CD4-positive, alpha-beta T cell (primary cell): ENCODE measurements at places on chromosomes 11 and 22.

DNA sequence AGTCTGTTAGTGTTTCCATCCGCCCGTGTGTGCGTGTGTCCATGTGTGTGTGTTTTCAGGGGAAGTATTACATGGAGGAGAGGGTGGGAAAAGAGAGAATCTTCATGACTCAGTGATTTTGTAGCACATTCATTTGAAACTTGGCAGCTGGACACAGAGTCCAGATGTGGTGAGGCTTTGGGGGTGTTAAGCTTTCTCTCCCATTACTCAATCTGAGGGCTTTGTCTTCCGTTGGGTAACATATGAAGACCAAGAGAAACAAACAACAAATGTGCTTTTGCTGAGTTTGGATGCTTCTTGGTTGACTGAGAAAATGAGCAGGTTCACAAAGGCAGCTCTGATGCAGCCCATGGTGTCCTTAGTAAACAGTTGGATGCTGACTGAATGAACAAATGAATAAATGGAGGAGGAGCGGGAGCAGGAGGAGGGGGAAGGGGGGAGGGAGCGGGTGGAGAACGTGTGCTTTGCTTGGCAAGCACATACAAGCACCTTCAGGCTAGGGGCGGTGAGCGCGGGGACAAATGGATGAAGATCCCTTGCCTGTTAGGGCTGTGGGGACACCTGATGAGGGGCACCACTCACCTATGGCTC, 104.3 kb downstream of the ST3GAL4 start:
- no peak for DNase-seq

- DNase-seq = no peak
These were observed 4.5 kb downstream of the FAM118A start for GRCh38 chr22:45314054-45314721.

DNA sequence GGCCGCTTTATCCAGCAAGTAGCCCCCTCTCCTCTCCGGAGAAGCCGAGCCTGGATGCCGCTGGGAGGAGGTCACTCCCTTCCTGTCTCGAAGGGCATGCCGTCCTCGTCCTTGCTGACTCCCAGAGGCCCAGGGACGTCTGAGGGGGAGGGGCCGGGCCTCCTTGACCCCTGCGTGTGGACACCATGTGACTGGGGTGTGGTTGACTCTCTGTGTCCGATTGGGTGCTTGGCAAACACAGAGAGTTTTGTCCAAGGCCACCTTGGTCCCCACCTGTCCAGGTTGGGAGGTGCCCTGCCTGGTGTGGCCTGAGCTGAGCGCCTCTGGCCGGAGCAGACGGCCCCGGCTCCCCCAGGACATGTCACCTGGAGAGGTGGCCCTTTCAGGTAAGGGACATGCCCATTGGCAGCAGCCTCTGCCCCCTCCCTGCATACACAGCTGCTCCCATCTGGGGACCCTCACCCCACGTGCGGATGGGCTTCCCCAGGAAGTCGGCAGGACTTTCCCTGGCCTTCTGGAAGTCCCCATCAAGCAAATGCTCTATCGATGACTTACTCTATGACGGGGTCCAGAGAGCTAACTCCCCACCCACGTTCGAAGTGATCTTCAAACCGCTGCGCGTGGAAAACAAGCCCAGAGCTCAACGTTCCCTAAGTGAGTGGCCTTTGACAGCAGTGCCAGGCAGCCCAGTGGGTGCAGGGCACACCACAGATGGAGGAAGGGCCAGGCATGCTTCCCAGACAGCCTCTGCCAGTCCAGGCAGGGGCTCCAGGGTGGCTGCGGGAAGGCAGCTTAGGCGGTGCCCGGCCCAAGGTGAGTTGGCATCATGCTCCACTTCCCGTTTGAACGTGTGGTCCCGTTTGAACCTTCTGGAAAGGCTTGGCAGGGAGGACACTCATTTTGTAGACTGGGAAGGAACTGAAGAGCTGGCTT, at the start of gene SMIM38:
Gene SMIM38 (plus strand): TSS at position 634 of the 933 bp plus-strand sequence. CDS start 1,912 bp downstream, outside the sequence.
- DNase-seq = no peak

GRCh38 chr22:30380011-30380410, 7.2 kb downstream of the RNF215 start:
- DNase-seq = no peak

DNA sequence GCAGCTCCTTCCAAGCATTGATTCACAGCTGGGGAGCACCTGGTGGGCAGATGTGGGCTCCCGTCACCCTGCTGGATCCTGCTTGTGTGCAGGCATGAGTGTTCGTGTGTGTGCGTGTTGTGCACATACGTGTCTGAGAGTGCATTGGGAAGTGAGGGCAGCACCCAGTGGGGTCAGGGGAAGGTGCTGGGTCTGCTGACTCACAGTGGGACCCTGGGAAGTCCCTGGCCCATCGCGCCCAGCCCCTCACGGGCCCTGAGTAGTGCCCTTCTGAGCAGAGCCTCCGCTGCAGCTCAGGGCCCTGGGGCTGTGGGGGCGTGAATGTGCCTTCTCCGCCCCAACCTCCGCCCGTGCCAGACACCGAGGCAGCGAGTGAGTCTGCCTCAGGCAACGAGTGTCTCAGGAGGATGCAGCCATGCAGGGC, 36.8 kb downstream of the WNT11 start:
- DNase-seq = no peak

- no peak for DNase-seq
These were observed 770 bp downstream of the TSGA10IP start for GRCh38 chr11:65945941-65946558.

- no peak for DNase-seq
These were observed 35.8 kb downstream of the GRIK4 start for GRCh38 chr11:120547316-120547715.

GRCh38 chr11:69463181-69463994, 18.1 kb upstream of the LINC01488 start:
- DNase-seq = no peak

GRCh38 chr11:69287968-69288882, 5.7 kb upstream of the MYEOV start:
- DNase-seq = no peak

DNA sequence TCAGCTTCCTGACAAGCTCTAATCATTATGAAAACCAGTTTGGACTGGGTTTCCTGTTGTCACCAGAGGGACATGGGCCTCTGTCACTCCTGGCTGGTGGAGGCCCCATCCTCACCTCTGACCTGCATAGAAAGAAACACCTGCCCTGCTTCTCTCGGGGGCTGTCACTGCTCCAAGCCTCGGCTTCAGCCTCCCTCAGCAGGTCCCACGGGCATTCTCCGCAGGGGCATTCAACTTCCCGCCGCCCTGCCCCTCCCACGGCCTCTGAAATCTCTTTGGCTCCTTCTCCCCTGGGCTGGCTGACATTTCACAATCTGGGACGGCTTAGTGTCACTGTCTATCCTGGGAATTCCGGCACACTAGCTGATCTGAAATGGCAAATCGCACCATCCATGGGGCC, 257.9 kb downstream of the CTTN start:
- DNase-seq = no peak

DNA sequence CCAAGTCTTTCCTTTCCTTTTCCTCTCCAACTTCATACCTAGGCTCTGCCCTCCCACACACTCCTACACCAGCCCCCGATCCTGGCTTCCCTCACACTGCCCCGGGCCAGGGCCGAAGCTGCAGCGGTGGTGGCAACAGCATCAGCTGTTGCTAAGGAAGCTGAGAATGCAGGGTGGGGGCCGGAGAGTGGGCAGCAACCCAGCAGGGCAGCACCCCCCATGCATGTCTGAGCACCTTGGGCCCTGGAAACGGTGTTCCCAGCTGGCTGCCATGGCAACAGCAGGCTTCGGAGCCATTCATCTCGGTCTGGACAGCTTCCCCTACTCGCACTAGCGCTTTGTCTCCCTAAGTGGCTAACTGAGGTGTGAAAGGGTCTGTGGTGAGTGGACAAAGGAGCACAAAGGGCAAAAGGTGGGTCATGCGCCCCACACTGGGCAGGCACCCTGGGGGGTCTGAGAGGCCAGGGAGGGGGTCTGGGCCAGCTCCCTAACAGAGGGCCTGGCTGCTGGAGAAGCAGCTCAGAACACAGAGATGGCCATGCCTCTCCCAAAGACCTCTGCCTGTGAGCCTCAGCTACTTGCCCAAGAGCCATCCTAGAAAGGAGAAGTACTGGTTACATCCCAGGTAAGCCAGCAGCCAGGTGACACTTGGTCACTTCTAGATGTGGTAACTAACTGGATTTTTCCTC, 42.1 kb upstream of the JAM3 start:
- DNase-seq = no peak

DNA sequence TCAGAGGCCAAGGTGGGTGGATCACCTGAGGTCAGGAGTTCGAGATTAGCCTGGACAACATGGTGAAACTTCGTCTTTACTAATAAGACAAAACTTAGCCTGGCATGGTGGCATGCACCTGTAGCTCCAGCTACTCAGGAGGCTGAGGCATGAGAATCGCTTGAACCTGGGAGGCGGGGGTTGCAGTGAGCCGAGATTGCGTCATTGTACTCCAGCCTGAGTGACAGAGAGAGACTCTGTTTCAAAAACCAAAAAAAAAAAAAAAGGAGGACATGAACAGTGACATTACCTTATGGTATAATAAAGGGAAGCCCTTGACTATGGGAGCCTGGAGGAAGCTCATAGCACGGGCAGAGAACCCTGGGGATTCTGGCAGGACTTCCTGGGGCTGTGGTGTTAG, 16.5 kb upstream of the PLEKHB1 start:
- no peak for DNase-seq

GRCh38 chr11:99015634-99016454, 4.9 kb upstream of the CNTN5 start:
- DNase-seq = peak; percentile 26

DNA sequence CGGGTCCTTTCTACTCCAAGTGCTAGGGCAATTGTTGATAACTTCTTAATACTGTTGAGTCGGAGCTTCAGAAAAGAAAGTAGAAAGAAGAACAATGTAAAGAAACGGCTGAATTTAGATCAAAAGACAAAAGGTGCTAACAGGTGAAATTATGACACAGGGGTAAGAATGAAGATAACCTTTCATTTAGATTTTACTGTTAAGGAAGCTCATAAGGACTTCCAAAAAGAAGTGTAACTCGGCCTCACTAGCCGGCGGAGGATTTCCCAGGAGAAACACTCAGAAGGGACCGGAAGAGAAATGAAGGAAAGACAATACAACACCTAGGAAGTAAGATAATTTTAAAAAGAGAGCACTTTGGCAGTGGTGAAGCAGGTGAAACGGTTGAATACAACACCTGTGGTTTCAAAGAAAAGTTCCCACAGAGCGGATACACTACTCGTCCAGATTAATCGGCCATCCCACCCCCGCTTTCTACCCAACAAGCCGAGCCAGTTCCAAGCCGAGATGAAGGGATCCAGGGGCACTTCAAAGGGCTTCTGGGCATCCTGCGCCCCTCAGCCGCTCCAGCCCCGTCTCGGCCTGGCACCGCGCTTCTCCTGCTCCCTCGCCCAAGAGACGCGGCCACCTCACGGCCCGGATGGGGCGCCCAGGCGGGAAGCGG, 737 bp downstream of the PPP2R1B start:
- DNase-seq = peak; percentile 4

- no peak for DNase-seq
These were observed 1375.8 kb downstream of the BRD1 start for GRCh38 chr22:48451891-48452290.

- no peak for DNase-seq
These were observed 35.9 kb downstream of the ARVCF start for GRCh38 chr22:19980766-19981165.

GRCh38 chr11:33160136-33160535, 1.1 kb downstream of the CSTF3 start:
- no peak for DNase-seq

- no peak for DNase-seq
These were observed at the start of gene MMP10 for GRCh38 chr11:102780491-102780918. MMP10 (minus strand) TSS chr11:102780628; CDS start chr11:102780591, 37 bp downstream.

GRCh38 chr11:131909426-131910177, 539.2 kb downstream of the NTM start:
- DNase-seq = no peak

- no peak for DNase-seq
These were observed 5.8 kb downstream of the ARL14EP start for GRCh38 chr11:30328681-30329080.

DNA sequence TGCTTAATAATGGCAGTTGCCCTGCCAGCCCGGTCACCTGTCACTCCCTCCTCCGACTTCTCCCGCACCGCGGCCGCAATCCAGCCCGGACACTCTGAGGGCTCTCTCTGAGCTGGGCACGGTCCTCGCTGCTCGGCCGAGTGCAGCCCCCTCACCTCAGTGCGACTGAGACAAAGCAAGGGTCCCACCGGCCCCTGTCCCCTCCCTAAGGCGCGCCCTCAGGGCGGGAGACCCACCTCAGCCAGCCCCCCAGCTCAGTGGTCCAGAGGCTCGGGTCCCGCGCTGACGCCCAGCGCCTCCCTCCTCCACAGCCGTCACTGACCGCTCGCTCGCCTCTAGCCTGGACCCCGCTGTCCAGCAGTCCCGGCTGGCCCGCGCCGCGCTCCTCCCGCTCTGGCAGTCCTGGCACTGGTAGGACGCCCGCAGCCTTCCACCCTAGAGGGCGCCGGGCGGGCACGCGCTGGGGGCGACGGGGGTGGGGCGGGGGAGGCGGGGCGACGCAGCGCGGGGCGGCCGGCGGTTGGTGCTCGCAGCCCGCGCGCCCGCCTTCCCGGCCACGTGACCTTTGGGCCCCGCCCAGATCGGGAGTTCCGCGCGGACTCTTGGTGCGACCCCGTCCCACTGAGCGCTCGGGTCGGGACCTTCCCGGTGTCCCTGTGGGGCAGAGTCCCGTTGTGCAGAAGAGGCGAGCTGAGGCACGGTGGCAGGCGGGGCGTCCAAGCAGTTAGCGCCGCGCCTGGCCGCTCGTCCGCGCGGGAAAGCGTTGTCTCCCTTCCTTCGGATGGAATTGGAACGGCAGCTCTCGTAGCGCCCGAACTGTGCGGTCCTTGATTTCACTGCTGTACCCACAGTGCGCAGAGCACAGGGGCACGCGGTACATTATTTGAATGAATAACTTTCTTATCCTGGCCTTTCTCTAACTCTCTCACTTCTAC, 7.8 kb upstream of the L3MBTL2 start:
- DNase-seq = peak; percentile 66

- DNase-seq = no peak
These were observed 48.8 kb upstream of the SHISAL1 start for GRCh38 chr22:44361391-44362126.

DNA sequence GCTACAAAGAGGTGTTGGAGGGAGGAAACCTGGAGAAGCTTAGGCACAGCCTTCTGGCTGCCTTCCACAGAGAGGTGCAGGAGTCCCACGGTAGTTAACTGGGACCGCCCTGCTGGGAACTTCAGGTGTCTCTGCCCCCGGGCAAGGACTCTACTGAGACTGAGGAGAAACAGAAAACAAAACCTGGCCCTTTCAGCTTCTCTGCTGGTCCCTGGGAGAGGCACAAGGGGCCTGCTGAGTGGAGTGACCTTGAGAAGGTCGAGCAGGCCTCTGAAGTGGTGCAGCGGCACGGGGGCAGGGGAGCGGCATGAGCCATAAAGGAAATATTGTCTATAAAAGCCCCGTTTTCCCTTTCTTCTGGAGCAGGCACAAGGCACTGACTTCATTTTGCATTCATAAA, 38.9 kb downstream of the NTM start:
- no peak for DNase-seq
